ENCODE measurements at places on chromosomes 6 and 20.

- DNase-seq = no peak
Observed at GRCh38 chr6:37650071-37650481, 47.6 kb downstream of the MDGA1 start.

GRCh38 chr6:157693867-157694266 lies 129.2 kb upstream of the SNX9 start:
- DNase-seq = no peak

DNA sequence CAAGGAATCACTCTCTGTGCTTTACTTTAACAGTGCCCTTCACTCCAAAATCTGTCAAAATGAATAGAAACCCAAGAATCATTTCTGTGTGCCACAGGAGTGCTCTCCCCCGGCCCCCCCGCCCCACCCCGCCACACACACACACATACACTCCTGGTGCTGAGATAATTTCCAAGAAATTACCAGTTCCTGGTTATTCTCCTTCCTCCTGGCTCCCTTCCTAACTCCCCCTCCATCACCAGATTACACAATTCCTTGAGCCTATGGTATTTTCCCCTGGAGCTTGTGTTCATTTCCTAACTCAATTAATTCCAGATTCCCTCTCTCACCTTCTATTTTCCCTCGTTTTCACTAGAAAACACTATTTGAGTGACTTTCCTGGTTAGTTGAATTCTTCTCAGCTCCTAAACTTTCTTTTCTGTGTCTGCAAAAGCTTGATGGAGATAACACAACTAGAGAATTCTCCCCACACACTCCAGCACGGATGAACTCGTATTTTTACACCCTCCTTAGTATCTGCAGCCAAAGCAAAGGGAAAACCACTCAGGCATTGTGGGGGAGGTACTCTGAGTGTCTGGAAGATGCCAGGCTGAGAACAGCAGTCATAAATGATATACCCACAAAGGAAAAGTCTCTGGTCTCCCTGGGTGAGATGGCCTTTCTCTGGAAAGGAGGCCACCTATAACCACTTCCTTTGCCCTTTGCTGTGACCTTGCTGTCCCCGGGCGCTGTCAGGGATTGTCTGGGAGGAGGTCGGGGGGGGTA lies 1.9 kb upstream of the SLC24A3 start:
- DNase-seq = no peak

DNA sequence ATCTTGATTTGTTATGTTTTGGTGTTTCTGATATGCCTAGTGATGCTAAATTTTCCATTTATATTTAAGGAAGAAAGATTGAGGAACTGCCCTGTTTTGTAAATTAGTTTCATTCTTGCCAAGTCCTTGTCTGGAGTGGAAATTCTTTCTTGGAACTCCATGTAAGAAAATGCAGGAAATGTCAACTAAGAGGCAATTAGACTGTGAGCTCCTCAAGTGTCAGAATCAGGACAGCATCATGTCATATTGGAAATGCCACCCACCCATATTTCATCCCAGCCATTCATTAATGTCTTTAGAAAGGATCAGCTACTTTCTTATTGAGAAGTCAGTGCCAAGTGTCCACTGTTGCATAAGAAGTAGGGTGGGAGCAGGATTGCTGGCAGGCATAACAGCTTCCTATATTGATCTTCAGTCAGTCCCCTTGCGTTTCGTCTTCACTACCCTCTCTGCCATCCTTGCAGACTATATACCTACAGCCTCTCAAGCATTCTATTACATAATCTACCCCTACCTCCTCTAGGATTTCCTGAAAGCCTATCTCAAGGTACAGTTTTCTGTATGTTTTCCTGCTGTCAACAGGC lies 42.4 kb downstream of the HAO1 start:
- no peak for DNase-seq

DNA sequence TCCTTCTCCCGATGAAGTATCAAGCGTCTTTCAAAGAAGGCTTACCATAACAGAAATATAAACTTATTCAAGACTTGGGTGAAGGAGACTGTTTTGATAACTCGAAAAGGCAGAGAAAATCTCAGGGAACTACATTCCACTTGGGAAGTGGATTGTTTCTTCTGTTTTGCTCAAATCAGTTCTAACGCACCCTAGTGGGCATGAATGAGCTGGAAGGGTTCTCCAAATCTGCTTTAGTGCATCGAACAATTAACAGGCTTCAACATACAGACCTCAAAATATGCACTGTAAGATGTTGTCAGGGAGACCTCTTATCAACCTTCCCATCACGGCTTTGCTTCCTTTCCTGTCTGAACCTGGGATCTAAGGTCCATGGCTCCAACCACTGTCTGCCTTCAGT lies 392.5 kb downstream of the CD83 start:
- no peak for DNase-seq

DNA sequence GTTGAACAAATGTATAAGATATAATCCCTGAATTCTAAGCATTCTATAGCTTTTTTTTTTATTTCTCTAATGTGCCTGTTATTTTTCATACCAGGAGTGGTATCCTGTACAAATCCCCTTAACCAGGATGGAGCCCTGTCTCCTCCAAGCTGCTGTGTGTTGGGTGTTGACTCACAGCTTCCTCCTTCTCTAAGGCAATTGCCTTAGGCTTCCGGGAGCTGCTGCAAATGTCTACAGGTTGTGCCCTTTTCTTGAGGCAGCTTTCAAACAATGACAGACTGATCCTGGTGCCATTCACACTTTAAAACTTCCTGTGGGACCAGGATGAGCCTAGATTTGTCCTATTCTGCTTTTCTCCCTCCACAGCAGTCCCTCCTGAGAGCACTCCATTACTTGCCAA lies 173.2 kb downstream of the BTBD3 start:
- DNase-seq = no peak

DNA sequence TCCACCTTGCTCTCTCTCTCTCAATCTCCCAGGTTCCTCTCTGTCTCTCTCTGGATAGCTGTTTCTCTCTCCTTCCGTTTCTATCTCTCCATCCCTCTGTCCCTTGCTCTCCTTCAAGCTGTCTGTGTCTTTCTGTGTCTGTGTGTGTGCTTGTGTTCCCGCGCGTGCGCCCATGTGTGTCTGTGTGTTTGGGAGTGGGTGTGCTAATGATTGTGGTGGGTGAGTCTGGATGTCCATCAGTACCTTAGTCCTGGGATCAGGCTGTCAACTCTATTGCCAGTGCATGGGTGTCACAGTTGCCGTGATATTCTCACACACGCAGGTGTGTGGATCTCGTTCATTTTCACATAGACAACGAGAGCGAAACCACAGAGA lies 1380.6 kb upstream of the DEFB115 start:
- no peak for DNase-seq

- no peak for DNase-seq
Observed at GRCh38 chr6:161074496-161075121, 83.0 kb downstream of the MAP3K4 start.

DNA sequence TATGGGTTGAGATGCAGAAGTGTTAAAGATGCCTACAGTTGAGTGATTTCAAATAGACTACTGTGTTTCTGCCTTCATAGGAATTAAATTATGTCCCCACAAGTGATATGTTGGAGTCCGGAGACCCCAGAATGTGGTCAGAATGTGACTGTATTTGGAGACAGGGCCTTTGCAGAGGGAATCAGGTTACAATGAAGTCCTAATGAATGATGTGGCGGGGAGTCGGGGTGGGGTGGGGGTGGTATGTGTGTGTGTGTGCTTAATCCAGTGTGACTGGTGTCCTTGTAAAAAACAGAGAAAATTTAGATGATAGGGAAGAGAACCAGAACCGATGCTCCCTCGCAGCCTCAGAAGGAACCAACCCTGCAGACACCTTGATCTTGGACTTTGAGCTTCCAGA lies 448.2 kb downstream of the QKI start:
- DNase-seq = no peak

DNA sequence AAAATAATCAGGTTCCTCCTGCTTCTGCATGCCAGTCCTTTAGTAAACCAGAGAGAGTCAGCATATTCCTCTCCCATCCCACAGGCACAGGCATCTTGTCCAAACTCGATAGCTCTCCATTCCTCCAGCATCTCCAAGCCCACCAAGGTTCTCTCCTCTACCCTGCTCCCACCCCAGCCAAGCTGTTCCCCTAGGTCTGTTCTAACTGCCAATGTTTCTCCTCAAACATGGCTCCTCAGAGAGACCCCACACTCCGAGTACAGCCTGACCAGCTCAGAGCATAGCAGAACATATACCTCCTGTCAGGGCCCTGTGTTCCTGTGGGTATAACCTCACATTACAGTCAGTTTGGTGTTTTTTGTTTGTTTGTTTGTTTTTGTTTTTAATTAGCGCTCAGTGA lies 177.8 kb downstream of the VEGFA start:
- no peak for DNase-seq

GRCh38 chr6:94127716-94128115 lies 708.4 kb upstream of the EPHA7 start:
- DNase-seq = no peak

- no peak for DNase-seq
Observed at GRCh38 chr6:29709188-29709587, 14.0 kb upstream of the HLA-F start.

GRCh38 chr20:51165131-51165530 lies 142.2 kb upstream of the KCNG1 start:
- DNase-seq = no peak

- DNase-seq = no peak
Observed at GRCh38 chr6:57301757-57302156, 15.7 kb upstream of the PRIM2 start.

DNA sequence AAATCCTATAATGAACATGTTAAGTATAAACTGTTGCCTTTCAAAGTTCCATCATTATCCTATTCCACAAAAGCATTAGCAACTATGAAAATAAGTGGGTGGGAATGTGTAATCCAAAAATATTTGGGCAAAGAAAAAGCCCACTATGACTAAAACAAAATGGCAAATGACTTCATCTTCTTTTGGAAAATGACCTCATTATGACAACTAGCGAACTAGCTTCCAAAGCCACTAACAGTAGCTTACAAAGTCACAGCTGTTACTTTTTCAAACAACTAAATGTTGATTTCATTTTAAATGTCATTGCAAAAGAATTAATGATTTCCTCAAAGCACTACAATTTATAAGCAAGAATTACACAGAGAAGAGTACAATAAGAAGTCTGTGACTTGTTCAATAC lies 49.8 kb upstream of the RUNX2 start:
- DNase-seq = no peak

- no peak for DNase-seq
Observed at GRCh38 chr6:71250099-71250602, 38.5 kb upstream of the OGFRL1 start.

DNA sequence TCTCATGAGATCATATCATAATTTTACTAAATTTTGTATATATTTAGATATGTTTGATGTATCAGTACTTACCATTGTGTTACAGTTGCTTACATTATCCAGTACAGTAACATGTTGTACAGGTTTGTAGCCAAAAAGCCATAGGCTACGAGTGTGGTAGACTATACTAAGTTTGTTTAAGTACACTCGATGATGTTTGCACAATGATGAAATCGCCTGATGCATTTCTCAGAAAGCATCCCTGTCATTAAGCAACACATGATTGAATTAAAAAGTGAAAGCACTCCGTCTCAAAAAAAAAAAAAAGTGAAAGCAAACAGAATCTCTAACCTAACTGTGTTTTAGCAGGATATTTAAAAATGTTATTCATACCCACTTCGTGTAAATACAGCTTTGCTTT lies 104.9 kb upstream of the TFAP2D start:
- DNase-seq = no peak

DNA sequence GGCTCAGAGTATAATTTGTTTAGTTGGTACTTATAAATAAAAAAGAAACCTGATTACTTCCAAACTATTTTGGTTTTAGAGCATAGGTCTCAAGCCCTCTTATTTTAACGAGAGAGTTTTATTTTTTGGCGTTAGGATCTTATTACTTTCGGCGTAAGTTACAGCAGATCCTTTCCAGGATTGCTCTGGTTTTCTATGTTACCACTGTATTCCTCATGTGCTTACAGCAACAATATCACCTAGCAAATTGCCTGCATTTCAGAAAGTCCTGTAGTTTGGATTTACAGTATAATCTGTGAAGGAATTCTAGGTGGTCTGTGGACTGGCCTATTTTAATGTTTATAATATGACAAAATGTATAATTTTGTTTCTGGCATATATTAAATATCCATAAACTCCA lies 54.1 kb downstream of the TRMT11 start:
- DNase-seq = no peak

- no peak for DNase-seq
Observed at GRCh38 chr6:13001927-13002326, 285.4 kb downstream of the PHACTR1 start.

DNA sequence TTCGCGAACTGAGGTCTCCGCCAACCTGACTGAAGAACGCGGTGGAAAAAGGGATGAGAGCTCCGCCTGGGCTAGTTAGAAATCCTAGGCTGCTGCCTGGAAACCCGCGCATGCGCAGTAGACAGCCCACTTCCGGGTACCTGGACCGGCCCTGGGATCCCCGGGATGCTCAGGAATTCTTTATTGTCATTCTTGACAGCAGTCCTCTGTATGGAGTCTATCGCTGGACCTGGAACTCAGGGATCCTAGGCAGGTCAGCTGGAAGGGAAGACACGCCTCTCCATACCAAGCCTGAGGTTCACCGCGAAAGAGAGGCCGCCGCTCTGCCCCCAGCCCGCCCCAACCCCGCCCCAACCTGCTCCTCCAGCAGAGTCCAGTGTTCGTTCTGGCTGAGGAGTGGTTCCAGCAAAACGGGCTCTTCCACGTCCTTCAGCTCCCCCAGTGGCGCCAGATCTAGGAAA lies 1379.2 kb upstream of the DEFB115 start:
- no peak for DNase-seq

DNA sequence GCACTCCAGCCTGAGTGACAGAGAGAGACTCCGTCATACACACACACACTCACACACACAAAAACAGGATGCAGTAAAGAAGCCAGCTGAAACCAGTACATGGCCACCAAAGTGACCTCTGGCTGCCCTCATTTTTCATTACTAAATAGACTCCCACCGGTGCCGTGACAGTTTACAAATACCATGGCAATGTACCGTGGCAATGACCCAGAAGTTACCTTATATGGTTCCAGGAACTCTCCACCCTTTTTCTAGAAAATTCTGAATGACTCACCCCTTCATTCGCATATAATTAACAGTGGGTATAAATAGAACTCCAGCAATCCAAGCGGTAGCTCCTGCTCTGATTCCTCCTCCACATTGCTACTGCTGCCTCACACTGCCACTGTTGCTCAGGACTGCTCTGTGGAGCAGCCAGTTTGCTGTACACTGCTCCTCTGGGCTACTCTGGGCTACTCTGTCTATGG lies 57.7 kb downstream of the SNX5 start:
- no peak for DNase-seq

DNA sequence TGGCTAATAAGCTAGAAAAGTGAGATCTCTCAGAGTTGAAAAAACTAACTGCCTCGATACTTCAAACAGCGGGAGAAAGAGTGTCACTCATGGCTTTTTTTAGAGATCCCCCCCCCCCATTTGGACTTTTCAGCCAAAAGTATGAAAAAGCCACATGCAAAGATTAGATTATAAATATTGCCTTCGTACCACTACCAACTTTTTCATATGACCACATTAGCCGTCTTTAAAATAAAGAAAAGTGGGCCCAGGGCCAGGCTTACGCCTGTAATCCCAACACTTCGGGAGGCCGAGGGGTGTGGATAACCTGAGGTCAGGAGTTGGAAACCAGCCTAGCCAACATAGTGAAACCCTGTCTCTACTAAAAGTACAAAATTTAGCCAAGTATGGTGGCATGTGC lies 4.4 kb downstream of the PGK2 start:
- DNase-seq = no peak

- no peak for DNase-seq
Observed at GRCh38 chr6:150485161-150485958, 114.3 kb upstream of the PLEKHG1 start.

Data from stimulated activated CD4-positive, alpha-beta T cell treated with anti-CD3 and anti-CD28 coated beads, Interleukin-2, amount 100 ng/mL, for 24 hours (primary cell).